ENCODE measurements at places on chromosomes 11 and 22.

DNA sequence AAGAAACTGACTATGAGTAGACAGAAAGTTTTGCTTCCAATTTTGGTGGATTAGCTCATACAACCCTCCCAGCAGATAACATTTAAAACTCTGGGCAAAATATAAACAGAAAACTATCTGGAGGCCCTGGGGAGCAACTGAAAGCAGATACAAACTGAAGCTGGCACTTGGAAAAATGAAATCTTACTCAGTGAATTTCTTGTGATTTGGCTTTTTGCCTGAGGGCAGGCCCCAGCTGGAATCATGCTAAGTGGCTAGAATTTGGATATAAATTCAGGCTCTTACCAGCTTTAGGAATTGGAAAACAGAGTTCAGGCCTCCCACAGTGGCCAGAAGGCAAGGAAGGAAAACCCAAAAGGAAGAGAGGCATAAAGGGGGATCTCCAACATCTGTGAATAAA lies 85.8 kb downstream of the EFCAB6 start:
- peak; percentile 35 for DNase-seq

GRCh38 chr22:37627545-37627944 lies 11.9 kb upstream of the SH3BP1 start:
- no peak for DNase-seq

DNA sequence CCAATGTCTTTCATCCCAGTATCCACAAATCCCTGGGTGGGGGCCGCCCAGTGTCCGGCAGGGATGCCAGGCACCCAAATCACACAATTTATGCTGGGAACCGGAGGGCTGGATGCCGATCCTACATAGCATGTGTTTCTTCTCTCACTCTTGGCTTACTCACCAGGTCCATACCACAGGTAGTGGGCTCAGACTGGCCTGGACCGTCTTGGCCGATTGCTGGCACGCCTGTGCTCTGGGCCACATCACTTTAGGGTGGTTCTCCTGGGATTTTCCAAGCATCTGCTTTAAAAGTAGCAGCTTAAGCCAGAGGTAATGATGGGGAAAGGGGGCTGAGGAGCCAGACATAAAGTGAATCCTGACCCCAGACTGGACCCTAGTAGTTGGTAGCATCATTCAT lies 22.6 kb upstream of the ALDH3B2 start:
- no peak for DNase-seq

- DNase-seq, result peak; percentile 32
Observed at GRCh38 chr11:134142536-134142935, 73.7 kb downstream of the JAM3 start.

GRCh38 chr11:20125927-20126326 lies 34.3 kb downstream of the DBX1 start:
- DNase-seq, result peak; percentile 75

DNA sequence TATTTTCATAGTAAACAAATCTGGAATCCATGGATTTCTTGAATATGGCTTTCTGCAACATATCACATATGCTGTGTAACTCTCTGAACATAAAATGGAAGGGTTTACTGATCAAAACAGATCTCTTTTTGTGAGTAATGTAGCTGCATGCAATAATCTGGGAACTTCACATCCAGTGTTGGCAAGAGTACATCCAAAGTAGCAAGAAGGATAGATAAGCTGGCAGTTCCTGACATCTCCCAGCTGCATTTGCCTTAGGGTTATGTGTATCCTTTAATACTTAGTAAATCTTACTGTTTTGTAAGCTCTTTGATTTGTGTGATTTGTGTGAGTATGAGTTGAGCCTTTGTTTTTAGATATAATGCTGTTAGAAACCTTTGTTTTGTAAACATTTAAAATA lies 280.4 kb upstream of the CNTN5 start:
- DNase-seq, result no peak

DNA sequence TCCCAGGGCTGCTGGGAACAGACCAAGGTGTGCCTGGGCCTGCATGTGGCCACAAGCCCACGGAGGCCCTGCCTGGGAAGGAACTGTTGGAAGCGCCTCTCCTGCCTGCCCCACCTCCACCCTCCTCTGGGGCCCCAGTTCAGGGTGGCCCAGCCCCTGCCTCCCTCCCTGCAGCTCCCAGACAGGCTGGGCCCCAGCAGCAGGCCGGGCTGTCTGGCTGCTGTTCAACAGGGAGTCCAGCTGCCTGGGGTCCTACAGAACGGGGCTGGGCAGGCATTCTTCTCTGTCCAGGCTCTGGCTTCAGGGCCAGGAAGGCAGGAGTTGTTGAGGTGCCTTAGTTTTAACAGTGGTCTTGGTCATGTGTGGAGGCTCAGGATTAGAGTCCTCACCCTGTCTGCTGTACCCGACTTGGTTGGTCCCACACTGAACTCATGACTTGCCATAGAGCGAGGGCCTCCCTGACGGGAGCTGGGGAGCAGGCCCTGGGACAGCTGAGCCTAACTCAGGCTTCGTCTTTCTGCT lies 11.8 kb downstream of the PRDM11 start:
- DNase-seq, result peak; percentile 5

DNA sequence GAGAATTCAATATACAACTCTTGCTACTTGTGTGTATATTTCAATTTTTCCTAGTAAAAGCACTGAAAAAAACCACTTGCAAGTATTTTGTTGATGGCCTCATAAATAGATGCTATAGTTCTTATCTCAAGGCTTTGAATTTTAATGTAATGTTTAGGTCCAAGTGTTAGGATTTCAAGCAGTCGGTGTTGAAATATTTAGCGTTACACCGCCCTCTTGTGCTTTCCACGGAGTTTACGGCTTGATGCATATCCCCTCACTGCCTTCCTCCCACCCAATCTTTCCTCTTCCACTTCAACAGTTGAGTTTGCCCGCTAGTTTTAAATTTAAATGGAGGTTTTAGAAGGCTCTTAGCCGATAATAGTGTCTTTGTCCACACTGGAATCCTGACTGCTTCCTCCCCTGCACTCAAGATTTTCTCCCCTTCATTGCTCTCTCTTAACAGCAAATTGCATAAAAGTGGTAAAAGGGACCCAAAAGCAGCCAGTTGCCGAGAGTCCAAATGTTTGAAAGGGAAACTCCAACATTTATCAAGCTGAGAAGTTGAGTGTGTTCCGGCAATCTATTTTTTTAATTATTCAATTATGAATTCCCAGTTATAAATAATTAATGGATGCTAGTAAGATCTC lies 25.9 kb upstream of the HTATIP2 start:
- DNase-seq, result peak; percentile 30

DNA sequence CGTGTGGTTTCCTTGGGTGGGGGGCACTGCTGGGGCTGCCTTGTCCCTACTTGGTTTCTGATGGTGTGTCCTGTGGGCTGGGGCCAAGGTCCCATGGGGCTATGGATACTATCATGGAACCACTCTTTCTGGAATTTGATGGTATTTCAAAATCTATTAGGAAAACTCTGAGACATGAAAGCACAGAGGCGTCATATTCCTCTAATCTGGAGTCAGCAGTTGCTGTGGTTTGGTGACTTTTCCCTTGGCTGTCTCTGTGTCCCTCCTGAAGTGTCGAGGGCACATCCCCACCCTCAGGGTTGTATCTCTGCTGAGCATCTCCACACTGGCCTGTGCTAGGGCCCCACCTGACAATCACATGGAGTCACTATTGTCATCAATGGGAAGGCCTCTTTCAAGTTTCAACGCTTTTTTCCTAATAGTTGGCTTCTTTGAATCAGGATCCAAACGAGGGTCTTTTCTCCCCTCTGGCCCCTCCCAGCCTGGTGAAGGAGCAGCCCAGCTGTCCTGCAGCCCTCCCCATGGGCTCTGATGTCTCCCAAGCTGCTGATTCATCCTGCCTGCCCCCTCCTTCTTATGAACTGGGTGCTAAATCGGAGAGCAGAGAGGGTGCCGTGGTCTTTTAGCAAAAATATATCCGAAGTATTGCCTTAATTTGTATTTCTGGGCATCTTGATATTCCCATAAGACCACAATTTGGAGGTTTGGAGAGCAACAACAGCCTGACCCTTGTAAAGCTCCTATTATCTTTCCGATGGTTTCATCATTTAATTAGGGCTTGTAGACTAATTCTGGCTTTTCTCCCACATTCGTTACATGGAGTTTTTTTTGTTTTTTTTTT lies 38.5 kb downstream of the MED15 start:
- no peak for DNase-seq

DNA sequence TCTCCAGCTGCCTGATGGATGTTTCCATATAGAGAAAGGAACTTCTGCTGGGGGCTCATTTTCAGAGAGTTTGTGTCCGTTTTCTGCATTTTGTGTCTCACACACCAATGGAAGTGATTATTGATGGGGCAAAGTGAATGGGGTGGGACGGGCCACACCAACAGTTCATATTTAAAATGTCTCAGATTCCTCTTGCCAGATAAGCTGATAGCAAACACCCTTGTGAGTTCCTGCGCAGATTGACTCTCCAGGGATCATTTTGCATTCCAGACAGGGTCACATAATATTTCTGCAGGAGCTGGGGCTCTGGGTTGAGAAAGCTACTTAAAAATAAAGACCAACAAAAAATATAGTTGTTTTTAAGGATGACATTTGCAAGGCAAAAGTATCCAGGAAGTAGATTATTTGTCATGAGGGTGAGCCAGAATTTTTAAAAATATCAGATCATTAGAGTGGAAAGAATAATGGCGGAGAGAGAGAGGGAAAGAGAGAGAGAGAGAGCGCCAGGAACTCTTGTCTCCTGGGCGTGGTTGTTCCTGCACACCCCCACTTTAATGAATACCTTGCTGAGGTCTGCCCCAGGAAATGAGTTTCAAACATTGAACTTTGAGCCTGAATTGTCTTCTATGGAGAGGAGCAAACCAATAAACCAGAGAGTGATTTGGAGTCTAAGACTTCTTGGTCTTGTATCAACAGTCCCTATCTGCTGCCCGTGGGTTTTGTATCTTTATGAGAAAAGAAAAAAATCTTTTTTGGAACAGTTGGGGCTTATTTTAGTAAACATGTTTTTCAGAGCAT lies 33.3 kb downstream of the MICAL2 start:
- DNase-seq, result peak; percentile 45

DNA sequence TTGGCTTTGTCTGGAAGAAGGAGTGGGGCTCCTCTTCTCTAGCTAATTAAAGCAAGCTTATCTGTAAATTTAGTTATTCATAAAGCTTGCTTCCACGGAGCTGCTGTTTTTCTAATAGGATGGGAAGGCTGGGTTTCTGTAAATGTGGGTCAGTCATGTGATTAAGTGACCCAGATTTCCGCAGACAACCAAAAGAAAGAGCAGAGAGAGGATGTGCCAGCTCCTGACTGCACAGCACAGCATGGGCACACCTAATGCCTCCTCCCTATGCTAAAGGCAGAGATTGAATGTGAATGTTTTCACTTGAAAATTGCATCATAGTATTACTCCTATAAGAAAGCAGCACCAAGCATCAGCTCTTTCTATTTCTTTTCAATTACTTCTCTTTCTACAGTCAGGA lies 160.2 kb downstream of the FAT3 start:
- DNase-seq, result peak; percentile 20

- DNase-seq, result no peak
Observed at GRCh38 chr11:36976741-36977140, 378.7 kb upstream of the RAG2 start.

DNA sequence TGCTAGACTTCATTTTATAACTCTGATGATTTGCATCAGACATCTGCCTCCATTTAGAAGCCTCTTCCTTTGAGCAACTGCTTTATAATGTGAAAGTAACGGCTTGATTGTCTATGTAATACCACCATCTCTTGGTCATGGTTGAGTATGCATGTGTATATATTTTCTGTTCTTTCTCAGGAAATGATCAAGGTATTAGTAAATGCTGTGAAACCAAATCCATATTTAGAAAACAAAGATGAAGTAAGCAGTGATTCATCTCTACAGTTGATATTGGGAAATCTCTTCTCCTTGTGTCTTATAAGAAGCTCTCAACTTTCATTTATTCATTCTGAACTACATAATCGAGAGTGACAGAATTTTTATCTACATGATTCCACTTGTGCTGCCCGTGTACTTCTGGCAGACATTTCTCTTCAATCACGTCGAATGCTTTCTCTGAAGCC lies 104.6 kb upstream of the ANO3 start:
- peak; percentile 84 for DNase-seq

DNA sequence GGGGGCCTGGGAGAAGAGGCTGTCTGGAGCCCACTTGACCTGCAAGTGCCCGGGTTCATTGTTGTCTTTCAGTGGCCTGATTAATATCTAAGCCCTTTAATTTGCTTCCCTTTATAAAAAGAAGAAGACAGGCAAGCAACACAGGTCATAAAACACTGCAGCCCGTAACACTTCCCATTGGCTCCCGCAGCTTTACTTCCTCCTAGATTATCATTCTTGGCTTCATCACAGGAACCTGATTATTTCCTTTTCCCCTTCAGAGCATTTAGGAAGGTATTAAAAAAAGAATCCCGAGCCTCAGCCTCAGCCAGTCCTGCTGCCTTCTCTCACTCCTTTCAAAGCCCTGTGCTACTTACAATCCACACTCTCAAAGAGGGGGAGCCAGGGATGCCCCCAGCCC lies 183.2 kb downstream of the GRIK4 start:
- DNase-seq, result no peak

- no peak for DNase-seq
Observed at GRCh38 chr11:71395263-71395560, 53.0 kb downstream of the DHCR7 start.

- peak; percentile 26 for DNase-seq
Observed at GRCh38 chr22:44664149-44664548, 37.9 kb upstream of the PRR5 start.

GRCh38 chr11:132447761-132448160 lies 1077.3 kb downstream of the NTM start:
- DNase-seq, result no peak

DNA sequence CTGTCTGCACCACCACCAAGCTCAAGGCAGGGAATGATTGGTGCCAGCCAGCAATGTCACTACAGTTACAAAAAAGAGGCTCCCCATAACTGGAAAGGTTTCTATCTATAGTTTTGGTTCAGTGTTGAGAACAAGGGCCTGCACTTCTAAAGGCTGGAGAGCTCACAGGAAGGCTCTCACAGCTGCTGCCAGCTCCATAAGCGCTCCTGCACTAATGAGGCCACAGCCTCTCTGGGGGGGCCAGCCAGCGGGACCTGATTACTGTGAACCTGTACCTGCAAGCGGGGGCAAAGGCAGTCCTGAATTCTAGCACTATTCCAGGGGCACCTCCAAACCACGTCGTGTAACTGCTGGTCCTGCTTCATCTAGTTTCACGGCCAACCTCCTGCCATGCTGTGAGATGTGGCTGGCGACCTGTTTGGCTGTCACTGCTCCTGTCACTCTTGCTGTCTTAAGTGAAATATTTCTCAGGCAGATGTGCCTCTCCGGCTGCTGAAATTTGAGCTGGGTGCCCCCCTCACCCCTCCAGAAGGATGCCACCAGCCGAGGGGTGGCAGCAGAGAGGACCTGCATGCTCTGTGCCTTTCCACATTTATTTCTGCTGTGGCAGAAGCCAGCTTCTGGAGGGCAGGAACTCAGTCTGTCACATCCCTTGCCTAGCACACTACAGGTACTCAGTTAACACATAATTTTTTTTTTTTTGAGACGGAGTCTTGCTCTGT lies 53.3 kb upstream of the ARFGAP3 start:
- no peak for DNase-seq

DNA sequence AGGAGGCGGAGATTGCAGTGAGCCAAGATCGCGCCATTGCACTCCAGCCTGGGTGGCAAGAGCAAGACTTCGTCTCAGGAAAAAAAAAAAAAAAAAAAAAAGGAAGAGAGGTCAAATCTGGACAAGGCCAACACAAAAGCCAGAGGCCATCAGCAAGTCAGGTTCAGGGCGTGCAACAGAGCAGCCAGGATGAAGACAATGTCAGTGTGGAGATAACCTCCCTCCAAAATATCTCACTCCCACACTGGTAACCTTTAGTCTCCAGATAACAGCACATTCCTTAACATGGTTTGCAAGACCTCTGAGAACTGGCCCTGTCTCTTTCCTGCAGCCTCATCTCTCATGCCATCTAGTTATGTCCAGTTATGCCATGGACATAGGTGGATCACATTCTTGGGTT lies 4.7 kb downstream of the CSNK2A3 start:
- DNase-seq, result no peak

GRCh38 chr11:8988329-8989234 lies 15.2 kb downstream of the NRIP3 start:
- DNase-seq, result peak; percentile 47

Measured in fibroblast of skin of scalp (primary cell).